ENCODE measurements at places on chromosomes 3 and 15.
A peak's percentile ranks its signal among the peaks of the same experiment; 100 is the strongest.

DNA sequence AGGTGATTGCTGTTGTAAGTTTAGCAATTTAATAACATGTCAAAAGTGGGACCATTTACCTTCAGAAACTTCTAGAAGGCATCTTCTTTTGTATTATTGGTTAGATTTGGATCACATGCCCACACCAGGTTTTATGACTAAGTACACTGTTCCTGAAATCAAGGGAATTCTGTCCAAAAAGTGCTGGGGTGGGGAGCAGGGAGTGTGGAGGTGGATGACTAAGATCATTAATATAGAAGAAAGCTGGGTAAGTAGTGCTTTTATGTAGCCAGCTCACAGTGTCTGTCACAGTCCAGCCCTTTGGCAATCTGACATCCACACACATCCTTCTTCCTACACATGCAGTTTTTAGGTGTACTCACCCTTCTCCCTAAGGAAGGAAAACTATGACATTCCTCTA lies 120.0 kb downstream of the TMCO5A start:
- no peak for DNase-seq

GRCh38 chr3:177135841-177136492 lies 61.3 kb downstream of the TBL1XR1 start:
- DNase-seq = no peak

DNA sequence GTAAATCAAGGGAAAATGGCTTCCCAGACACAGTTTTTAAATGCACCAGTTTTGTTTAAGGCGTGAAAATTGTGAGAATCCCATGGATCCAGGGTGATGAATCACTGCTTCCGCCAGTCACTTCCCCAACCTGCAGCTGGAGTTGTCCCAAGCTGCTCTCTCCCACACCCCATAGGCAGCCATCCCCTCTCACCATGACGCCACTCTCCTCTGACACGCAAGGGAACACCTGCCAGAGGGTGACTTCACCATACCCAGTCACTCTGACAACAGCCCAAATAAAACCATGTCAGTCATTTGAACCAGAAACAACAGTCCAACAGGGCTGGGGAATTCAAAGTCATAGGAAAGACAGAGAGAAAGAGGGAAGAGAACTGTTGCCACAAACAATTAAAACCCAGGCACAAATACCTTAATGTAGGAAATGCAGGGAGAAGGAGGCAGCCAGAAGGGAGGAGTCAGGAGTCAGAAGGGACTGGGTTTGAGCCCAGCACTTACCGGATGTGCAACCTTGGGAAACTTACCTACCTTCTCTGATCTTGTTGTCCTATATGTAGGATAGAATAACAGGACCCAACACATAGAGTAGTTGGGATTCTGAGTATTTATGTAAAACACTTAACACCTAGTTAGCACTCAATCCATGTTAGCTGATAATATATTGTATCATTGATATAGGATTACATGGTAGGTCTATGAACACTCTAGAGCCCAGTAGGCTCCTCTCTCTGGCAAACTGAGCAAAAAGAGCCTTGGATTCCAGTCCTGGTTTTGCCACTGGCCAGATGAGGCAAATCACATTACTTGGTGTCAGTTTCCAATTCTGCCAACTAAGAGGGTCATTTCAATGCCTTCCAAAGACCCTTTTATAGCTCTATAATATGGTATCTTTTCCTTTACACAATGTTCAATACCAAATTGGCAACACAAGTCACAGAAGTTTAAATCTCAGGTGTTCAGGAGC lies 326.3 kb upstream of the ICE2 start:
- no peak for DNase-seq

- DNase-seq = no peak
Measured at GRCh38 chr3:37500518-37500917, 326.1 kb upstream of the LRRFIP2 start.

GRCh38 chr3:159830523-159831154 lies 158.0 kb upstream of the IL12A start:
- DNase-seq = peak; percentile 34

- no peak for DNase-seq
Measured at GRCh38 chr3:15300323-15301078, 31.9 kb downstream of the SH3BP5 start.

DNA sequence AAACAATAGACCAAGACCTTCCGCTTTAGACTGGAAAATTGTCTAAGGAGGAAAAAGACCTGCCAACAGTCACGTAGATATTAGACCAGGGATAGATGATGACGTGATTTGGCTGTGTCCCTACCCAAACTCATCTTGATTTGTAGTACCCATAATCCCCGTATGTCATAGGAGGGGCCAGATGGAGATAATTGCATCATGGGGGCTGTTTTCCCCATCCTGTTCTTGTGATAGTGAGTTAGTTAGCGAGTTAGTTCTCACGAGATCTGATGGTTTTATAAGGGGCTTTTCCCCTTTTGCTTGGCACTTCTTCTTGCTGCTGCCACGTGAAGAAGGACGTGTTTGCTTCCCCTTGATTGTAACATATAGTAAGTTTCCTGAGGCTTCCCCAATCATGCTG lies 31.7 kb upstream of the SUCLG2 start:
- no peak for DNase-seq

Measured in hematopoietic multipotent progenitor cell treated with erythropoietin and hydrocortisone succinate and interleukin-3 and kit ligand, for 6 days (in vitro differentiated cells).